ENCODE measurements at places on chromosomes 11 and 22. TPM values are rescaled to one million over a fixed set of nuclear protein-coding genes. Genes with fewer than 3 reads are reported as not detected.

The NNMT gene
- 93.2 TPM for polyA plus RNA-seq

The WBP2NL gene
- 1.1 TPM for polyA plus RNA-seq

The PHOX2A gene
- not detected for polyA plus RNA-seq

The IFT27 gene
- polyA plus RNA-seq, result 15.6 TPM

The KCNK7 gene
- polyA plus RNA-seq, result 0.20 TPM

The WNT7B gene
- not detected for polyA plus RNA-seq

The APLNR gene
- polyA plus RNA-seq, result 5.9 TPM

The KDM4D gene
- polyA plus RNA-seq, result 0.65 TPM

The OR1S2 gene
- not detected for polyA plus RNA-seq

The KRTAP5-9 gene
- not detected for polyA plus RNA-seq

The CHRM1 gene
- polyA plus RNA-seq, result 0.10 TPM

The C11orf42 gene
- not detected for polyA plus RNA-seq

The RPS13 gene
- polyA plus RNA-seq, result 1,441 TPM

The TSPAN32 gene
- polyA plus RNA-seq, result 0.75 TPM

The ABTB2 gene
- 1.1 TPM for polyA plus RNA-seq

The KCNQ1 gene
- polyA plus RNA-seq, result 9.6 TPM

The SPON1 gene
- polyA plus RNA-seq, result 8.1 TPM

The CCDC157 gene
- 1.3 TPM for polyA plus RNA-seq

The INS gene
- 2.5 TPM for polyA plus RNA-seq

The TP53AIP1 gene
- 0.07 TPM for polyA plus RNA-seq

The TBCEL gene
- polyA plus RNA-seq, result 3.2 TPM

The ACR gene
- polyA plus RNA-seq, result 0.25 TPM

The VWCE gene
- 1.8 TPM for polyA plus RNA-seq

The MIOX gene
- polyA plus RNA-seq, result not detected

The RAB3IL1 gene
- 44.5 TPM for polyA plus RNA-seq

The CAPRIN1 gene
- polyA plus RNA-seq, result 66.0 TPM

The UCP3 gene
- polyA plus RNA-seq, result 0.80 TPM

The TRIM48 gene
- polyA plus RNA-seq, result not detected

The BRSK2 gene
- polyA plus RNA-seq, result 50.2 TPM

The DGCR6 gene
- polyA plus RNA-seq, result 2.4 TPM
